ENCODE measurements at places on chromosomes 6 and 20. TPM values are rescaled to one million over a fixed set of nuclear protein-coding genes. Genes with fewer than 3 reads are reported as not detected.
A peak's percentile ranks its signal among the peaks of the same experiment; 100 is the strongest.

Gene TRIM15
- not detected for total RNA-seq

Gene MAPK13
- total RNA-seq, result 2.3 TPM

Gene HDGFL1
- not detected for total RNA-seq

Gene LRRC73
- total RNA-seq, result 0.63 TPM

DNA sequence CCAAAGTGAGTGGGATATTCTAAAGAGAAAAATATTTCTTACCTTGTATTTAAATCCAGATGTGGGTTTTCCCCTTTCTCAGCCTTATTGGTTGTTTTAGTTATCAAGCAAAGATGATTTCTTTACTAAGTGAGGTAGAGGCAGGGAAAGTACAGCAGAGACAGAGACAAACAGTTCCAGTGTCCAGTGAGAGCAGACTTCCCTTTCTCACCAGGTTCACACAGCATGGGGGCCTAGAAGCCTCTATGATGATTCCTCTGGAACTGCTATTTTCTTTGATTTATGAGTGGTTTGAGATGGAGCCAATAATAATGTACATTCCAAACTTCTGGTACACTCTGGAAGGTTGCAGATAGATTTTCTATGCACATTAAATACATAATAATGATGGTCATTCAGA is 234.0 kb upstream of the MARCKS start:
- peak; percentile 46 for DNase-seq

DNA sequence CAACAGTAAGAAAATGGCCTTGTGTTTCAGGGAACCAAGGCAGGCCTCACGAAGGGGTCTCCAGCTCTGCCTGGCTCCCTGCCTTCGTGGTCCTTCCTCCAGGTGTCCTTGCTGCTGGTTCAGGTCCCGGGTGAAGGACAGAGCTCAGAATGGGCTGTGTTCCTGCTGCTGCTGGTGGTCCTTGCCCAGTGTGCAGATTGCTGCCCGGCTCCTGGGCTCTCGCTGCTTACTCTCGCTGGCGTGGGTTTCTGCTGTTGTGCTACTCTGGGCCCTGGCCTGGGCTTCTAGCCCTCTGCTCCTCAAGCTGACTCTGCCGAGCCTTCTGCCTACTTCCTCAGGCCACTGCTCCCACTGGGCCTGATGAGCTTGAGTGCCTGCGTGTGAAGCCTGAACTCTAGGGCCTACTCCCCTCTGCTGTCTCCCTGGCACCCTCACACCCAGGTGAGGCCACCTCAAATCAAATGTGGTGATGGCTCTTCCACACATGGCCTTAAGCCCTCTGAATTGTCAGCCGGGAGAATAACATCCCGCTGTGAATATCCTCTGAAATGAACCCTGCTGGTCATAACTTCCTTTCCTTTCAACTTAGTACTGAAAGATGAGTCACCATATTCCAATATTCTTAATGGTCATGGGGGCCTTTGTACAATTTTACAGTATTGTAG is 171.6 kb downstream of the FOXC1 start:
- DNase-seq, result no peak

GRCh38 chr20:15320941-15321340 is 983.5 kb upstream of the FLRT3 start:
- DNase-seq, result no peak

DNA sequence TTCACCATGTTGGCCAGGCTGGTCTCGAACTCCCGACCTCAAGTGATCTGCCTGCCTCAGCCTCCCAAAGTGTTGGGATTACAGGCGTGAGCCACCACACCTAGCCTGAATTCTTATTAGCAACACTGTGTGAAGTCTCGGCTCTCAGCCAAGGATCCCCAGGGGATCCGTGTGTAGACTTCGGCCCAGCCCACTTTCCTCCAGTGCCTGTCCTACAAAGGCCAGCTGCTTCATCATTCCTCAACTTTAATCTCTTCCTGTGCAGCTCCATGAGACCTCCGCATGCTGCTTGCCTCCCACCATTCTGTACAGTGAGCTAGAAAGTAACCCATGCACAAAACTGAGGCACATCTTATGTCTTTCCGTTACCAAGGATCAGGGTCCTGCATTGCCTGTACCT is 71.8 kb downstream of the SAMD3 start:
- no peak for DNase-seq

DNA sequence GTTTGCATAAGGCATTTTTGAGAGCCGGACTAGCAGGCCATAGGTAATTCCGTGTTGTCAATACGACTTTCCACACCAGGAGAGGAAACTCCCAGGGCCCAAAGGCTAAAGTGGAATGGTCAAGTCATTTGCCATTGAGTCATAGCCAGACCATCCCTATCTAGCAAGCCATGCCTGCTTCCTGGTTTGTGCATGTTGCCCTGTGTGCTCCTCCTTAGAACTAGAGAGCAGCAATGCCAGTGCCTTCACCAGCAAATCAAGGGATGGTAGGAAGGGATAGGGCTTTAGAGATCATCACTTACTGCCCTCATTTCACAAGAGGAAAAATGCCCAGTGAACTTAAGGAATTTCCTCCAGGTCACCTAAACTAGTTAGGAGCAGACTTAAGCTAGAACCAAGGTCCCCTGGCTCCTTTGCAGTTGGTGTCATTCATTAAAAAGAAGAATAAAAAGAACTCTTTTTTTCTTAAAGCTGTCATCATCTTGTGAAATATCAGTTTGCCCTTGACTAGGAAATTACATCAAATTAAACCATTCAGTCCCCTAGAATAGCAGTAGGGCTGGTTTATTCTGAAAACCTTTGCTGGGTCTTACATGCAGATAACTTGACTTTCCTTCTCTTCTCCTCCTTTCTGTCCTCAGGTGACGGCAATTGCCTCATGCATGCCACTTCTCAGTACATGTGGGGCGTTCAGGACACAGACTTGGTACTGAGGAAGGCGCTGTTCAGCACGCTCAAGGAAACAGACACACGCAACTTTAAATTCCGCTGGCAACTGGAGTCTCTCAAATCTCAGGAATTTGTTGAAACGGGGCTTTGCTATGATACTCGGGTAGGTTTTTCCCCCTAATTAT is 7.4 kb downstream of the TNFAIP3 start:
- no peak for DNase-seq

GRCh38 chr20:49534255-49534712 is 33.7 kb downstream of the PTGIS start:
- DNase-seq, result peak; percentile 67

DNA sequence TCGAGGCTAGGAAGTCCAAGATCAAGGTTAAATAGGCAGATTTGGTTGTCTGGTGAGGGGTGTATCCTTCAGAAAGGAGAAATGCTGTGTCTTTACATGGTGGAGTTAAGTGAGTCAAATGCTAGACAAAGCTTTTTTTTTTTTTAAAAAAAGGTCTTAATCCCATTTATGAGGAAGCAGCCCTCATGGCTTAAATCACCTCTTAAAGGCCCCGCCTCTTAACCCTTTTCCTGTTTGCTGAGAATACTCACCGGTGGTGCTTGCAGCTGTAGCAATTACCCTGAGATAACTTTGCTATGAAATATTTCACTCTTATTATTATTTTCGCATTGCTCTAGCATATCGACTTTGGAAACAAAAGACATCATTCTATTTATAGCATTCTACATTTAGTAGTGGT is 30.8 kb downstream of the FBXO30 start:
- no peak for DNase-seq

DNA sequence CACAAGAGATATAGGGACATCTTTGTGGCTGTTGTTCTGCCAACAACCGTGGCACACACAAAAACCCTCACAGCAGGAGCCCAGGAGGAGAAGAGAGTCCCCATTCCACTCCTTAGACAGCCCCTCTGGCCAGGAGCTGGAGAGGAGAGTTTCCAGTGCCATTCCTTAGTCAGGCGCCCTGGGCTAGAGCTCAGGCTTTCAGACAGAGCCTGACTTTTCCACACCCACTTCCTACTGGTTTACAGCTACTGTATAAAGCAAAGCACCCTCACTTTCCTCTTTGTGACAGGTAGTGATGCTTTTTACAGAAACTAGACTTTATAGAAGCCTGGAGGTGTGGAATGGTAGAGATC is 145.9 kb downstream of the SYCP2 start:
- DNase-seq, result no peak

GRCh38 chr6:29424168-29424567 is 9.4 kb downstream of the OR12D1 start:
- DNase-seq, result no peak

DNA sequence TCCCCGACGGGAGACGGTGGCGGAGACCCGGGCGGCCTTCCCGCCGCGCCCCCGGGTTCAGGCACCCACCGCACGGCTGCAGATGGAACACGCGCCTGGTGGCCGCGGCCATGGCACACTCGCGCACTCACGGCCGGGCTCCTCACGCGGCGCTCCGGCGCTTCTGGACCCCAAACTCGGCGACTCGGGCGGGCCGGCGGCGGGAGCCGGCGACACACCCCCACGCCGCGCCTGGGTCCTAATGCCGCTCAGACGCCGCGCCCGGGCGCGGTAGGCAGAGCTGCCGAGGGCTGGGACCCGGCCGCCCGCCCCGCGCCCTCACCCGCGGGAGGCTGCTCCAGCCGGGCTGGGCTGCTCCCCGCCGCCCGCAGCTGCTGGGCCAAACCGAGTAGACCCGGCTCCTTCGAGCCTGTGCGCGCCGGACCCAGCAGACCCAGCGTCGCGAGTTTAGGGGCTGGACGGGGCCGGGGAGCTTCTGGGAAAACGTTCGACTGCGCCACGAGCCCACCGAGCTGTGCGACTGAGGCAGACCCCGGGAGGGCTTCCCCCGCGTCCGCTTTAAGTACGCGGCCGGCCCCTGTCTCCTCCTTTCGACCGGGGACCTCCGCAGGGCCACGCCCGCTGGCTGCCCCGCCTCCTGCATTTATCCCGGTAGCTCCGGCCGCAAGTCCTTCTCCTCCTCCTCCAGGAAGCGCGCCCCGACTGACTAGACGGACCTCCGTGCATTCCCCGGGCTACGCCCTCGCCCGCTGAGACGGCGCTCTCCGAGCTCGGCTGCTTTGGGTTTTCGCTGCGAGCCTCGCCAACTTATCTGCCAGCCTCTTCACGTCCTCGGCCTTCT is at the start of gene SLC4A11:
Gene SLC4A11 (minus strand): TSS at position 165 of the 841 bp plus-strand sequence. CDS start 53 bp downstream, at position 112.
- peak; percentile 47 for DNase-seq

- DNase-seq, result no peak
Observed at GRCh38 chr6:92329208-92329847, 1090.0 kb downstream of the EPHA7 start.

GRCh38 chr20:47487175-47487917 is 14.3 kb upstream of the NCOA3 start:
- DNase-seq, result peak; percentile 71

DNA sequence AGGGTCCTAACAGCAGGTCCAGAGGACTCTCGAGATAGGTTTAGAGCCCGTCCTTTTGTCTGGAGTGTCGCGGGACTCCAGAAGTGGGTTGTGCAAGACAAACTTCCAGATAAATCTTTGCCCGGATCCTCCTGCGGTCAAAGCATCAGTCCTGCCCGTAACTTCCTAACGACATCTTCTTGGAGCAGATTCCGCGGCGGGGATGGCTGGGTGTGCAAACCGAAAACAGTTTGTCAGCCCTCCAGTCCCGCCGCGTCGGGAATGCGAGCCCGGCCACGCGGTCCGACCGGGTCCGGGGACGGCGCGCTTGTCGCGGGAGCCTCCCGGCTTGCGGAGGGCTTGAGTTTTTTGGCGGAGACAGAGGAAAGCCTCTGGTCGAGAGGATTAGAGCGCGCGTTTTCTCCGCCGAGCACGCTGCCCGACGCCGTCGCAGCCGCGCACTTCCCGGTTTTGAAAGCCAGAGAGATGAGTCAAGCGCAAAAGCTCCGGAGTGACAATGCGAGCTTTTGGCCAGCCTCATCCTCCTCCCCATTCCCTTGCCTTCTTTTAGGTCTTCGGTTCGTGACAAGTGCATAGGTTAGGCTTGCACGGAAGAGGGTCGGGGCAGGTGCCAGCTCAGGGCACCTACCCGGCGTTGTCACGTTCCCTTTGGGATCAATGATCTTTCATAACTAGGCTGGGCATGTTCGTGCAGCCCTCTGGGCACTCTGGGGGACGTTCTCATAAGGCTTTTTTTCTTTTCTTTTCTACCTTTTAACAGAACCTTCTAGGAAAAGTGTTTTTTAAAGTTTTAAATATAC is 91.3 kb upstream of the PRDM1 start:
- DNase-seq, result peak; percentile 69

DNA sequence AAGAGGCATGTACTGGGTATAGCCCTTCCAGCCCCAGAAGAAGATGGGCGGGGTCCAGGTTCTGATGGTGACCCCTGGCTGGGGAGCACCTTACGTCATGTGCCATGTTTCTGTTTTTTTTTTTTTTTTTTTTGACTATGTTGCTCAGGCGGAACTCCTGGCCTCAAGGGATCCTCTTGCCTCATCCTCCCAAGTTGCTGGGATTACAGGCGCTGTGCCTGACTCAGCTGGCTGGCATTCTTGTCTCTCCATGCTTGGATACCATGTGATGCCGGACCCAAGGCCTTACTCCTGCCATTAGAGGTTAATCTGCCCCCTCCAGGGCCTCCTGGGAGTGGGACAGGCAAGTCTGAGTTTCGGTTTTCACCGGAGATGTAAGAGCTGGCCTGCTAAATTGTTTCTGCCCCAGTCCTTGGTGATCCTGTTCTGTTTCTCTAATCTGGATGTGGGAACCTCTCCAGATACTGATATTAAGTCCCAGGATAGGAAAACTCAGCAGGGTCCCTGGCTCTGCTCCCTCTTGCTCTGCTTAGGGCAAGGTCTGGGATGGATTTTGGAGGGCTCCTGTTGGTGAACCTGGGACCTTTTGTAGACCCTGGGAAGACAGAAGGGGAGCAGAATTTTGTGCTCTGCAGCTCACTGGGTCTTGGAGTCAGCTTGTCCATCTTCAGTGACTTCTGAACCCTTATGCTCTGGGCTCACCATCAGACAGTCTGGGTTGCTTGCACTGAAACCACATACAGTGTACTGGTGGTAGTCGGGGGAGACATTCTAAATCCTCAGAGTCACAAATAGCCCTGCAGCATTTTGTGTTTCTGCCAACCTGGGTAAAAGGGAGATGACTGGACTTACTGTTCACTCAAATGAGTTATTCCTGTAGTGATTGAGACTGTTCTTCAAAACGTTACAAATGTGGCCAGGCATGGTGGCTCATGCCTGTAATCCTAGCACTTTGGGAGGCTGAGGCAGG is 45.1 kb downstream of the PTK7 start:
- peak; percentile 99 for DNase-seq

DNA sequence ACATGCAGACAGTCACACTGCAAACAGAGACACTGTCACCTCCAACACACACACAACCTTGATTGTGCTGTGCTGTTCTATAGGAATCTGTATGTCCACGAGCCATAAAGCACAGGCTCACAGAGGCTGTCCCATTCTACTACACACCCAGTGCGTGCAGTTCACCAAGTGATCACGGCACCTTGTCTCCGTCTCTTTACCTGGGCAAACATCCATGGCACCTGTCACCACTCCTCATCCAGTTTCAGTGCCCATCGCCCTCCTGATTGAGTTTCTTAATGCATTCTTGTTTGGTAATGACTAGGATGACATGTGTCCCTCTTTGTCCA is 65.8 kb upstream of the STMND1 start:
- DNase-seq, result no peak

All from fibroblast of the aortic adventitia (primary cell).